Mammary epithelial cell (primary cell): ENCODE measurements at places on chromosomes 12 and 14. TPM values are rescaled to one million over a fixed set of nuclear protein-coding genes. Genes with fewer than 3 reads are reported as not detected.

The KLRF2 gene
- not detected for total RNA-seq

The SERPINA12 gene
- not detected in 2 replicates for total RNA-seq

The RFX4 gene
- total RNA-seq: not detected in 2 replicates

The ARMH4 gene
- total RNA-seq: 3.3 TPM

The RERG gene
- 0.17 TPM for total RNA-seq

The C14orf132 gene
- 2.2 TPM for total RNA-seq

The TAS2R42 gene
- not detected in 2 replicates for total RNA-seq

The AQP6 gene
- not detected for total RNA-seq

The SPIC gene
- not detected in 2 replicates for total RNA-seq

The NDUFA9 gene
- total RNA-seq: 37.8 TPM

The ANO6 gene
- total RNA-seq: 77.5 TPM

The GPR162 gene
- 0.17 TPM for total RNA-seq
